ENCODE measurements at places on chromosomes 5 and 9.

DNA sequence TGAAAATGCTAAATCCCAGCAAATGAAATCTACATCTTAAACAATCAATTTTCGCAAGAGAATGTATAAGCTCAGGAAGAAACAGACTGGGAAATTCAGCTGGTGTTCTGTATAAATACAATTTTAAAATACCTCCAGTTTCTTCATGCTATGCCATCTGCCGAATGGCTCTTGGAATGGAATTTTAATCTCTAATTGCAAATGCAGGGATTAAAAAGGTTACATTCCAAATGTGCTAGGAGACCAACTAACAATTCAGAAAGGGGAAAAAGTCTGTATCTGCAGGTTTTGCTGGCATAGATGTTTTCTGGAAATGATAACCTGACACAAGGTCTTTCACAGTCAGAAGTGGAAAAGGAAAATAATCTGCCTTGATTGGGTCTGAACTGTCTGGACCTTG lies 379.7 kb downstream of the MAT2B start:
- DNase-seq: no peak

- DNase-seq: no peak
Observed at GRCh38 chr9:26657958-26658357, 234.6 kb downstream of the CAAP1 start.

DNA sequence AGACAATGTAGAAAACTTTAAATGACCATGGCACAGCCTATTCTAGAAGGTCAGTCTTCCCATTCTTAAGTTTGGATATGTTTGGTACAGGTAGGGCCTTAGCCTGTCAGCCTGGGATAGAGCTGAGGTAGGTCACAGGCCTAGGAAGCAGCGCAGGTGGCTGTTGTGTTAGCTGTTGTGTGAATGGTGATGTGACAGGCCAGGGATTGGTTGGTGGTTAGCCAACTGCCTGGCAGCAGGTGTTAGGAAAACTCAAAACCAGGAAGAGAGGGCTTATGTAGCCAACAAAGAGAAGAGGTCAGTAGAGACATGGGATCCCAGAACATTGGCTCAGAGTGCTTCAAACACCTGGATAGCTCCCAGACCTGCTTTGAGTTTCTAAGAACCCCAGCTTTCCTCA lies 84.2 kb downstream of the FBXO38 start:
- no peak for DNase-seq

DNA sequence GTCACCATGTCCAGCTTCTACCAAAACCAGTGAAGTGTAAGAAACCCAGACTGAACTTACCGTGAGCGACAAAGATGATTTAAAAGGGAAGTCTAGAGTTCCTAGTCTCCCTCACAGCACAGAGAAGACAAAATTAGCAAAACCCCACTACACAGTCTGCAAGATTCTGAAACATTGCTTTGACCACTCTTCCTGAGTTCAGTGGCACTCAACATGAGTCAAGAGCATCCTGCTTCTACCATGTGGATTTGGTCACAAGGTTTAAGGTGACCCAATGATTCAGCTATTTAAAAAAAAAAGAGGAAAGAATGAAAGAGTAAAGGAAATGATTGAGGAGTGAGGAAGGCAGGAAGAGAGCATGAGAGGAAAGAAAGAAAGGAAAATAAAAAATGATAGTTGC lies 19.8 kb downstream of the IL7R start:
- DNase-seq: no peak

DNA sequence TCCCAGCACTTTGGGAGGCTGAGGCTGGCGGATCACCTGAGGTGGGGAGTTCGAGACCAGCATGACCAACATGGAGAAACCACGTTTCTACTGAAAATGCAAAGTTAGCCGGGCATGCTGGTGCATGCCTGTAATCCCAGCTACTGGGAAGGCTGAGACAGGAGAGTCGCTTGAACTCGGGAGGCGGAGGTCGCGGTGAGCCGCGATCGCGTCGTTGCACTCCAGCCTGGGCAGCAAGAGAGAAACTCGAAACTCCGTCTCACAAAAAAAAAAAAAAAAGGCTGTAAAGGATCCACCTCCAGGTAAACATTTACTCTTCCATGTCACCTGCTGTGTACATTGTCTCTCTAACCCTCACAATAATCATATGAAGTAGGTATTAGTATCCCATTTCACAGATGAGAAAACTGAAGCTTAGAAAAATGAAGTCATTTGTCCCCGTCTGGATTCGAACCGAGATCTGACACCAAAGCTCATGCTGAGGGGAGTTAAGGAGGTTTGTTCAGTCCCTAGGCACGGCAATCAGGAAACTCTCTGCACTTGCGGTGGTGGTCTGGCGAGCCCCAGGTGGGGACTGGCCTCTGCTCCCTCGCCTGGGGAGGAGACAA lies 494 bp upstream of the DOCK2 start:
- DNase-seq: no peak

DNA sequence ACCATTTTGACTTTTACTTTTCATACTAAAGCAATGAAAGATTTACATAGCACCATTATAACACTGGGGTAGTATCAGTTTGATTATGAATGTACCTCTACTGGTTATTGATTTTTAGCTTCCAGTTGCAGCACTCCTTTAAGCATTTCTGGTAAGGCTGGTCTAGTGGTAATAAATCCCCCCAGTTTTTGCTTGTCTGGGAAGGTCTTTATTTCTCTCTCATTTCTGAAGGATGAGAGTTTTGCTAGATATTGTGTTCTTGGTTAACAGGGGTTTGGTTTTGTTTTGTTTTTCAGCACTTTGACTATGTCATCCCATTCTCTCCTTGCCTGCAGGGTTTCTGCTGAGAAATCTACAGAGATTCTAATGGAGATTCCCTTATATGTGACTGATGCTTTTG lies 26.9 kb upstream of the IGFBPL1 start:
- no peak for DNase-seq
